CD4-positive, CD25-positive, alpha-beta regulatory T cell (primary cell): ENCODE measurements at places on chromosomes 11 and 22. TPM values are rescaled to one million over a fixed set of nuclear protein-coding genes. Genes with fewer than 3 reads are reported as not detected.

Gene OSM
- total RNA-seq: 24.0 TPM

DNA sequence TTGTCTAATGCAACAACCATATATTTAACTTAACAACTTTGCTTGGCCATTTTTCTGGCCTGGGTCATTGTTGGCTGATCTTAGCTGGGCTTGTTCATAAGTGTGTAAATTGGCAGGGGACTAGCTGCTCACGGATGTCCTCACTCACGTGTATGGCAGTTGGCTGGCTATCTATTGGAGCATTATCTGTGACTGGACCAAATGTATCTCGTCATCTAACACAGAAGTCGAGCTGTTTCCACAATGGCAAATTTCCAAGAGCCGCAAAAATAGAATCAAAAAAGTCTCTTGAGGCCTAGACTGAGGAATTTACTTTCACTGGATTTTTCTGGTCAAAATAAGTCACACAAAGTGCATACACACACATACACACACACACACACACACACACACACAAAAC, 893.3 kb downstream of the FAM181B start:
- H3K27me3 ChIP-seq: no peaks in the 10 kb centered on the region
- no peak for DNase-seq
- no peaks in the 10 kb centered on the region for H3K4me1 ChIP-seq

- peaks cover 4% of the 10 kb centered on the region for H3K36me3 ChIP-seq
- H3K4me1 ChIP-seq: peaks cover 76% of the 10 kb centered on the region
- H3K4me3 ChIP-seq: peak overlapping the region; percentile 13
- no peak overlapping the region for H3K27ac ChIP-seq
- no peak for DNase-seq
Observed at GRCh38 chr11:117973503-117973860, 12.7 kb upstream of the IL10RA start.

DNA sequence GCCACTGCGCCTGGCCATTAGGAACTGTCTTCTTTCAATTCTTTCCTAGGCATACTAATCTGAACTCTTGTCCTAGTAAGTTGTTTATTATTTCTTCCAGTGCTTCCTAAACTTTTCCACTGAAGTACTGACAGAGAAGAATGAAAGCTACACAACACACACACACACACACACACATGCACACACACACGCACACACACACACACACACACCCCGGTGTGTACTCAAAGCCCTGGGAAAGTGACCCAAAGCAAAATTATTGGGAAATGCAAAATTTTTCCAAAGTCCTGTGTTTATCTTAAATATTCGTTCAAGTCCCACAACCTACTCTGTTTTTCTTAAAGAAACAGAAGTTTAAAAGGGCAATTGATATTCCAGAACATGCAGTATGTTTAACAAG, 19.4 kb upstream of the SIK2 start:
- H3K36me3 ChIP-seq: no peaks in the 10 kb centered on the region
- DNase-seq: no peak

DNA sequence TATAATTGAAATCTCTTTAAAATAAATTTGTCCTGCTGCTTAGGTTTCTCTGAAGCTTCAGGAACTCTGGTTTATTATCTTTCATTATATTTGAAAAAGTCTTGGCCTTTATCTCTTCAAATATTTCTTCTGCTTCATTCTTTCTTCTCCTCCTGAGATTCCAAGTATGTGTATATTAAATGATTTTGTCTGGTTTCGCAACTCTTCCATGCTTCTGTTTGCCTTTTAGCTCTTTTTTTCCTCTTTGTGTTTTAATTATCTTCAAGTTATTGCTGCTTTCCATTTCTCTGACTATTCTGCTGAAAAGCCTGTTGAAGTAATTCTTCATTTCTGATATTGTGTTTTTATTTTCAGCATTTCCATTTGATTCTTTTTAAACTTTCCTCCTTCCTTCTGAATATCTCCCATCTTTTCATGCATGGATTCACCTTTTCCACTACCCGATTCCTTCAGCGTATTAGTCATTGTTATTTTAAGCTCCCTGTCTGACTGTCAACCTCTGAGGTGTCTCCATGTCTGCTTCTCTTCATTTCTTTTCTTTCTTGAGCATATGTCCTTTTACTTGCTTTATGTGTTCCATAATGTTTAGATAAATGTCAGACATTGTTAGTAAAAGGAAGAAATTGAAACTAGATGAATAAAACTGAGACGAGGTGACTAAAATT, 46.6 kb upstream of the CTSC start:
- H3K27me3 ChIP-seq: no peaks in the 10 kb centered on the region
- H3K4me1 ChIP-seq: no peaks in the 10 kb centered on the region
- H3K36me3 ChIP-seq: no peaks in the 10 kb centered on the region
- no peak overlapping the region for H3K27ac ChIP-seq
- DNase-seq: no peak
- H3K4me3 ChIP-seq: no peak overlapping the region

DNA sequence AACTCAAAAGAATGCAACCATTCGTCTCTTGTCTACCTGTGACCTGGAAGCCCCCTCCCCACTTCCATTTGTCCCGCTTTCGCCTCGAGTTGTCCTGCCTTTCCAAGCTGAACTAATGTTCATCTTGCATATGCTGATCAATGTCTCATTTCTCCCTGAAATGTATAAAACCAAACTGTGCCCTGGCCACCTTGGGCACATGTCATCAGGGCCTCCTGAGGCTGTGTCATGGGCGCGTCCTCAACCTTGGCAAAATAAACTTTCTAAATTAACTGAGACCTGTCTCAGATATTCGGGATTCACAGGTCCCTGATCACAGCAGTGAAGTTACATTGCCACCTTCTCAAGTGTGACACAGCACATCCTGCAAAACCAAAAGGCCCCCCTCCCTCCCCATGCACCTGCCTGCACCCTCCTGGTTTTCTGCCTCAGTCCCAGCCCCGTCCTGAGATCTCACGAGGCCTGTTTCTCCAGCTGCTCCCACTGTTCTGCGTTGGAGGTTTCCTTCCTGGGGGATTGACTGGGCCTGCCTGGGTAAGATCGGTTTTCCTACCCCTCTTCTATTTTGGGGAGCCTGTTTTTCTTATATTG, 1328.7 kb downstream of the TBC1D22A start:
- no peak for DNase-seq
- H3K27me3 ChIP-seq: no peaks in the 10 kb centered on the region
- no peak overlapping the region for H3K27ac ChIP-seq
- no peaks in the 10 kb centered on the region for H3K36me3 ChIP-seq
- H3K4me1 ChIP-seq: peaks cover 7% of the 10 kb centered on the region

DNA sequence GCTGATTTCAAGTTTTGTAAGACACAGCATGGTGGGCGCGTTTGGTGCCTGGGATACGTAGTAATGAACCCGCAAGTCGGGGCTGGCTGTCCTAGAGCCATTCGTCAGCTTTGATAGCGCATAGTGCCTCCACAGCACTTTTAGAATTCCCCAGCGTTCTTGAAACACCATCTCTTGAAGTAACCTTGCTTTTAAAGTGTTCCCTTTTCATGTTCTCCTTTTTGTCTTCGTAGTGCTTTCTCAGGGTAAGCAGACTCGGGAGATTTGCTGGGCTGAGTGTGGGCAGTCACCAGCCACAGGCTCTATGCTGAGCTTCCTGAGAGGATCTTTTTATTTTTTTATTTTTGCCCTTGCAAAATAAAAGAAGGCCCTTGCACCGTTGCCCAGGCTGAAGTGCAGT, 39.6 kb upstream of the CTTN start:
- H3K36me3 ChIP-seq: peaks cover 82% of the 10 kb centered on the region
- no peaks in the 10 kb centered on the region for H3K4me1 ChIP-seq
- H3K4me3 ChIP-seq: no peak overlapping the region
- H3K27me3 ChIP-seq: no peaks in the 10 kb centered on the region
- no peak for DNase-seq

- no peak overlapping the region for H3K27ac ChIP-seq
- H3K4me3 ChIP-seq: peak overlapping the region; percentile 38
- no peaks in the 10 kb centered on the region for H3K27me3 ChIP-seq
- peaks cover 26% of the 10 kb centered on the region for H3K4me1 ChIP-seq
Observed at GRCh38 chr11:111938687-111939160, 1.6 kb downstream of the DIXDC1 start.

GRCh38 chr11:15878756-15879155, 477.6 kb downstream of the SOX6 start:
- no peaks in the 10 kb centered on the region for H3K4me1 ChIP-seq
- no peak for DNase-seq
- no peak overlapping the region for H3K27ac ChIP-seq

GRCh38 chr22:33329398-33329797, 271.2 kb upstream of the SYN3 start:
- H3K4me3 ChIP-seq: no peak overlapping the region
- H3K27ac ChIP-seq: no peak overlapping the region
- no peaks in the 10 kb centered on the region for H3K4me1 ChIP-seq
- no peak for DNase-seq
- no peaks in the 10 kb centered on the region for H3K27me3 ChIP-seq
